ENCODE measurements at places on chromosomes 6 and 20. TPM values are rescaled to one million over a fixed set of nuclear protein-coding genes. Genes with fewer than 3 reads are reported as not detected.

The MMP24 gene
- 0.05 TPM for total RNA-seq

The RPRD1B gene
- total RNA-seq: 17.6 TPM

The BTNL2 gene
- total RNA-seq: not detected

The MEI4 gene
- 0.05 TPM for total RNA-seq

The OARD1 gene
- total RNA-seq: 44.8 TPM

The SYTL3 gene
- 22.6 TPM for total RNA-seq

The OR12D3 gene
- not detected for total RNA-seq

The EYS gene
- total RNA-seq: 0.28 TPM

The ACSS2 gene
- total RNA-seq: 11.3 TPM

The LAMA4 gene
- total RNA-seq: 15.2 TPM

The SNPH gene
- total RNA-seq: 0.71 TPM

The KCNQ5 gene
- 1.7 TPM for total RNA-seq

The LY6G5C gene
- 0.90 TPM for total RNA-seq

The TRERF1 gene
- total RNA-seq: 5.4 TPM

The COL9A3 gene
- total RNA-seq: 4.1 TPM

The BPIFB1 gene
- 0.24 TPM for total RNA-seq

The TCP1 gene
- total RNA-seq: 168 TPM

The TUBB2B gene
- total RNA-seq: 6.8 TPM

The CTSZ gene
- 64.2 TPM for total RNA-seq

The CNR1 gene
- 0.90 TPM for total RNA-seq

The GLP1R gene
- under 0.01 TPM for total RNA-seq

The ACTL10 gene
- total RNA-seq: 1.2 TPM

The BIRC7 gene
- 0.09 TPM for total RNA-seq

The C6orf15 gene
- total RNA-seq: 0.38 TPM

The LTB gene
- 337 TPM for total RNA-seq

The TCP11 gene
- 0.33 TPM for total RNA-seq

The TMEM181 gene
- total RNA-seq: 8.6 TPM

The SCGN gene
- 0.90 TPM for total RNA-seq

The ID1 gene
- total RNA-seq: 39.4 TPM

The LY6G6D gene
- total RNA-seq: not detected

The CARMIL1 gene
- total RNA-seq: 17.4 TPM

The EDN3 gene
- 1.1 TPM for total RNA-seq

The ATRN gene
- total RNA-seq: 7.4 TPM

The PEDS1 gene
- total RNA-seq: 18.2 TPM

The GTF3C6 gene
- 58.6 TPM for total RNA-seq

The CEP57L1 gene
- 22.2 TPM for total RNA-seq

The OTOR gene
- total RNA-seq: 0.19 TPM

The IMPG1 gene
- total RNA-seq: 0.09 TPM
